Stomach (tissue), 19 donors: ENCODE measurements at places on chromosomes 16 and 17. TPM values are rescaled to one million over a fixed set of nuclear protein-coding genes. Genes with fewer than 3 reads are reported as not detected.

SMPD3 gene
- total RNA-seq = 110 TPM

CCL4 gene
- total RNA-seq = not detected

MYLK3 gene
- not detected for total RNA-seq

MAP2K3 gene
- 71.8 TPM for total RNA-seq

TMEM88 gene
- total RNA-seq = not detected

ITGB4 gene
- total RNA-seq = 137 TPM

RND2 gene
- 5.8 TPM for total RNA-seq

COX10 gene
- 17.6 TPM for total RNA-seq

TBC1D3C gene
- total RNA-seq = not detected

ATP6V0D1 gene
- total RNA-seq = 102 TPM

ATP1B2 gene
- 0.55 TPM for total RNA-seq

PRSS53 gene
- total RNA-seq = not detected

- H3K27me3 ChIP-seq = no peaks in the 10 kb centered on the region
- peak overlapping the region; percentile 59 for H3K4me3 ChIP-seq
- H3K4me1 ChIP-seq = peaks cover 72% of the 10 kb centered on the region
- peaks cover 21% of the 10 kb centered on the region for H3K36me3 ChIP-seq
Observed at GRCh38 chr16:31476303-31477219, 4.6 kb downstream of the TGFB1I1 start.

GRCh38 chr17:5069724-5070123 lies 8.5 kb upstream of the ZFP3 start:
- no peak for DNase-seq
- no peaks in the 10 kb centered on the region for H3K36me3 ChIP-seq
- no peaks in the 10 kb centered on the region for H3K4me1 ChIP-seq
- no peaks in the 10 kb centered on the region for H3K27me3 ChIP-seq
- no peak overlapping the region for H3K27ac ChIP-seq

GRCh38 chr17:7572338-7572587 lies 7.2 kb upstream of the CD68 start:
- peaks cover 75% of the 10 kb centered on the region for H3K36me3 ChIP-seq
- H3K27me3 ChIP-seq = no peaks in the 10 kb centered on the region
- peaks cover 31% of the 10 kb centered on the region for H3K4me1 ChIP-seq
- peak overlapping the region; percentile 99 for H3K27ac ChIP-seq
- DNase-seq = no peak

DNA sequence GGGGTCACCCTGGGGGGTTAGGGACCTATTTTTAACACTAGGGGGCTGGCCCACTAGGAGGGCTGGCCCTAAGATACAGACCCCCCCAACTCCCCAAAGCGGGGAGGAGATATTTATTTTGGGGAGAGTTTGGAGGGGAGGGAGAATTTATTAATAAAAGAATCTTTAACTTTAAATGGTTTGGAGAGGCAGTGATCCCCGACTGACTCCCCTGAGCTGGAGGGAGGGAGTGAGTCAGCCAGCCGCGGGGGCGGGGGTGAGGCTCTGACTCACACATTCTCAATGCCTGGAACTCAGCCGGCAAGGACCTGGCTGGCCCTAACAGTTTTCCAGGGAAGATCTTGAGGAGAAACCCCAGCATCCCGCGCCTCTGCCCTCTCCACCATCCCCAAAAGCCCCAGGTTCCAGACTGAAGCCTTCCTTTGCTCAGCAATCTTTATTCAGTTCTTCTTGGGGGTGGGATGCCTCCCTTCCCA lies 1.5 kb downstream of the HCFC1R1 start:
- peak overlapping the region; percentile 63 for H3K4me3 ChIP-seq
- peak; percentile 96 for DNase-seq
- H3K36me3 ChIP-seq = peaks cover 17% of the 10 kb centered on the region

- no peaks in the 10 kb centered on the region for H3K27me3 ChIP-seq
- H3K4me1 ChIP-seq = peaks cover 56% of the 10 kb centered on the region
- H3K27ac ChIP-seq = peak overlapping the region; percentile 46
- H3K36me3 ChIP-seq = peaks cover 22% of the 10 kb centered on the region
Observed at GRCh38 chr17:44043272-44043696, 23.2 kb downstream of the LSM12 start.

- H3K36me3 ChIP-seq = no peaks in the 10 kb centered on the region
- H3K27me3 ChIP-seq = peaks cover 73% of the 10 kb centered on the region
- no peak overlapping the region for H3K27ac ChIP-seq
- peak overlapping the region; percentile 68 for H3K4me3 ChIP-seq
- peaks cover 28% of the 10 kb centered on the region for H3K4me1 ChIP-seq
Observed at GRCh38 chr16:54932737-54933254, 2.1 kb downstream of the IRX5 start.

GRCh38 chr17:3828151-3828851 lies 17.7 kb downstream of the NCBP3 start:
- peaks cover 21% of the 10 kb centered on the region for H3K36me3 ChIP-seq
- peak; percentile 45 for DNase-seq
- H3K27ac ChIP-seq = peak overlapping the region; percentile 47
- H3K4me3 ChIP-seq = no peak overlapping the region
- H3K4me1 ChIP-seq = peaks cover 5% of the 10 kb centered on the region
- H3K27me3 ChIP-seq = no peaks in the 10 kb centered on the region

DNA sequence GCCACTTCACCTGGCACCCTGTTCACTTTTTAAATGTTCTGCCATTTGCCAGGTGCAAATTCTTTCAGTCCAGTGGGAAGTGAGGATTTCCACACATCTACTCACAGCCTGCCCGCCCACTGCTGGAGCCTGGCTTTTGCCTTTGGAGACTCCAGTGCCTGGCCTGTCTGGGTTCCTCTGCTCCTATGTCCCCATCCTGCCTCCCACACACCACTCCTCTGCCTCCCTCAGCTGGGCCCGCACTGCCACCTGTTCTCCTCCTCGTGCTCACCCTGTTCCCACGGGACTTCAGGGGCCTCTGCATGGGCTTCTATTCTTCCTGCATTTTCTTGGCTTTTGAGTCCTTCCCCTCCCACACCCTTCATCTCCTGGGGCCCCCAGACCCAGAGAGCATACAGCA lies 7.9 kb upstream of the NDRG4 start:
- no peak overlapping the region for H3K4me3 ChIP-seq
- DNase-seq = no peak
- no peak overlapping the region for H3K27ac ChIP-seq
- no peaks in the 10 kb centered on the region for H3K36me3 ChIP-seq
- no peaks in the 10 kb centered on the region for H3K27me3 ChIP-seq

DNA sequence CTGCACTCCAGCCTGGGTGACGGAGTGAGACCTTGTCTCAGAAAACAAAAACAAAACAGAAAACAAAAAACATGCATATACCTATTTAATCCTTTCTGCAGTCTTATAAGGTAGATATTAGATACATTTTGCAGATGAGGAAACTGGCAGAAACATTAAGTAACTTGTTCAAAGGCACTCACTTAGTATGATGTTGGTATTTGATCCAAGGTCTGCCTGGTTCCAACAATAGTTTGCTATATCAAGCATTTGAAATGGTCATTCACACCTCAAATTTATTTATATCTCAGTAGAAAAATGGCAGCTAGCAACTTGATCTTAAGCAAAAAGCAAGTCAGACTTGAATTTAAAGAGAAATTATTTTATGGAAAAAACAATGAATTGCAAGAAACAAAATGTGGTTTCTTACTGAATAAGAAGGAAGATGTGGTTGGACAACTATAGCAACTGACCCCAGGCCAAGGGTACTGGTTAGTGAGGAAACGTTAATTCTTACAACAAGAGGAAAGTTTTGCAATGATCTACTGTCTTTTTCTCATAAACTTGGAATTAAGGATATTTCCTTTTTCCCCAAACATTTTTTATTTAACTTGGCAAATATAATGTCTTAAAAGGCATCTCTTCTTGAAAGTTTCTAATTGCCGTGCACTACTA lies 19.7 kb downstream of the DHRS7B start:
- H3K36me3 ChIP-seq = no peaks in the 10 kb centered on the region
- no peak overlapping the region for H3K27ac ChIP-seq
- H3K4me1 ChIP-seq = no peaks in the 10 kb centered on the region
- no peak overlapping the region for H3K4me3 ChIP-seq

DNA sequence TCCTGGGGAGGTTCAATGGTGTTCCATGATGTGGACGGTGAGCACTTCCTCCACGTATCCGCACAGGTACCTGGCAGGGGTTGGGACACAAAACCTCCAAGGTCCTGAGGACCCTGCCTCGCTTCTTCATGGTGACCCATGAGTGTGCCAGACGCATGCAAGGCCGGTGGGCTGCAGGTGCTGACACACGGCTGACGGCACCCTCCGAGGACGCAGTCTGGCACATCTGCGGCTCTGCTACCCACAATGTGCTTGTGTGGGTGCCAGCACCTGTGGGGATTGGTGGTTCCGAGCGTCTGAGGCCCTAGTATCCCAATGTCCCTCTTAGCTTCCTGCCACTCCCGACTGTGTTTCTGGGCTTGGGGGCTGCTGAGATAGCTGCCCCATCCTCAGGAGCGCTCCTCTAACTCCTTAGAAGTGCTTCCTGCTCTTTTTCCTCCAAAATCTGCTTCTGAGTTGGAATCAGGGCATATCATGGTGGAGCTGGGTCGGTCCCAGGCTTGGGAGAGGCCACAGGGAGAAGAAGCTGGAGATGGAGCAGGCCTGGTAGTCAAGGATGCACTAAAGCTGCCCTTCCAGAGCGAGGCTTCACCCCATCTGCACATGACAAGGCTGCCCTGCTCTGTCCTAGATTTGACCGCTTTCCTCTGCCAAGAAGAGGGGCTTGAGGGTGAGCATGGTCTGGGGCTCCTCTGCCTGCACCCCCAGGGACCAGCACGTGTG lies 1.6 kb downstream of the CYGB start:
- DNase-seq = no peak
- no peaks in the 10 kb centered on the region for H3K36me3 ChIP-seq
- H3K27ac ChIP-seq = peak overlapping the region; percentile 74

GRCh38 chr17:82831818-82832200 lies 8.0 kb downstream of the ZNF750 start:
- H3K27ac ChIP-seq = no peak overlapping the region
- no peak overlapping the region for H3K4me3 ChIP-seq
- no peaks in the 10 kb centered on the region for H3K27me3 ChIP-seq

GRCh38 chr17:29982991-29983653 lies 41.7 kb downstream of the EFCAB5 start:
- H3K4me1 ChIP-seq = no peaks in the 10 kb centered on the region
- no peak overlapping the region for H3K4me3 ChIP-seq
- H3K36me3 ChIP-seq = no peaks in the 10 kb centered on the region

GRCh38 chr16:66711581-66711980 lies 15.0 kb upstream of the CMTM4 start:
- H3K4me1 ChIP-seq = peaks cover 12% of the 10 kb centered on the region
- H3K36me3 ChIP-seq = no peaks in the 10 kb centered on the region
- no peak overlapping the region for H3K27ac ChIP-seq
- DNase-seq = no peak
- no peak overlapping the region for H3K4me3 ChIP-seq
- no peaks in the 10 kb centered on the region for H3K27me3 ChIP-seq

GRCh38 chr16:68564382-68564985 lies 25.4 kb downstream of the ZFP90 start:
- H3K27me3 ChIP-seq = no peaks in the 10 kb centered on the region
- no peak overlapping the region for H3K27ac ChIP-seq
- no peak for DNase-seq

DNA sequence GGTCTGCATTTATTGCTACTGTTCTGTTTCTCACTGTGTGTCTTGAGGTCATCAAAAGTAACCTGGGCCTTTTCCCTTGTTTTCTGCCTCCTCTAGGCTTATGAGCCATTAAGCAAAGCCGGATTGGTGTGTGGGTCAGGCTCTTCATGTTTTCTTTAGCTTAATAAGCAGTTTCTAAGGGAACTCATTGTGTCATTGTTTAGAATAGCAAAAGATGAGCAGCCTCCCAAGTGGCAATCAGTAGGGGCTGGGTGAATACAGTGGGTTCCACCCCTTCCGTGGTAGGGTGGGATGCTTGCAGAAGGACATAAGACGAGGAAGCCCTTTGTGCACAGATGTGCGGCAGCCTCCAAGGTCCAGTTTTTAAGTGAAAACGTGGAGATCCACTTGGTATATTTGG lies 34.5 kb downstream of the ABCC1 start:
- H3K4me3 ChIP-seq = no peak overlapping the region
- peak; percentile 37 for DNase-seq
- H3K4me1 ChIP-seq = peaks cover 55% of the 10 kb centered on the region
- no peaks in the 10 kb centered on the region for H3K36me3 ChIP-seq

DNA sequence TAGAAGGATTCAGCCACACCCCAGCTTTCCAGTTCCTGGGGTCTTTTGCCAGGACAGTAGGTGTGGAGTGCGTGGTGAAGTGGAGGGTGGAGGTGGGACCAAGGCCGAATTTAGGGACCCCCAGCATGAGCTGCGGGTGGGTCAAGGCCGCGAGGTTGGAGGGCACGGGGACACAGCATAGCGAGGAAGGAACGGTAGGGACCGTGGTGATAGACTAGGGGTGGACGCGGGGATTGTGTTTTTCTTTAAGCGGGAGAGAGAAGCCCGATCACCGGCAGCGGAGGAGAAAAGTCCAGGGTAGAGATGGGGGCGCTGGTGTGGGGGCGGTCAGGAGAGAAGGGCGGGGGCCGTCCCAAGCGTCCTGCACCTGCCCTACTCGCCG lies 261 bp upstream of the B4GALNT2 start:
- no peaks in the 10 kb centered on the region for H3K36me3 ChIP-seq
- peak overlapping the region; percentile 2 for H3K27ac ChIP-seq
- H3K4me3 ChIP-seq = peak overlapping the region; percentile 40
- H3K4me1 ChIP-seq = peaks cover 17% of the 10 kb centered on the region
- peaks cover 70% of the 10 kb centered on the region for H3K27me3 ChIP-seq

DNA sequence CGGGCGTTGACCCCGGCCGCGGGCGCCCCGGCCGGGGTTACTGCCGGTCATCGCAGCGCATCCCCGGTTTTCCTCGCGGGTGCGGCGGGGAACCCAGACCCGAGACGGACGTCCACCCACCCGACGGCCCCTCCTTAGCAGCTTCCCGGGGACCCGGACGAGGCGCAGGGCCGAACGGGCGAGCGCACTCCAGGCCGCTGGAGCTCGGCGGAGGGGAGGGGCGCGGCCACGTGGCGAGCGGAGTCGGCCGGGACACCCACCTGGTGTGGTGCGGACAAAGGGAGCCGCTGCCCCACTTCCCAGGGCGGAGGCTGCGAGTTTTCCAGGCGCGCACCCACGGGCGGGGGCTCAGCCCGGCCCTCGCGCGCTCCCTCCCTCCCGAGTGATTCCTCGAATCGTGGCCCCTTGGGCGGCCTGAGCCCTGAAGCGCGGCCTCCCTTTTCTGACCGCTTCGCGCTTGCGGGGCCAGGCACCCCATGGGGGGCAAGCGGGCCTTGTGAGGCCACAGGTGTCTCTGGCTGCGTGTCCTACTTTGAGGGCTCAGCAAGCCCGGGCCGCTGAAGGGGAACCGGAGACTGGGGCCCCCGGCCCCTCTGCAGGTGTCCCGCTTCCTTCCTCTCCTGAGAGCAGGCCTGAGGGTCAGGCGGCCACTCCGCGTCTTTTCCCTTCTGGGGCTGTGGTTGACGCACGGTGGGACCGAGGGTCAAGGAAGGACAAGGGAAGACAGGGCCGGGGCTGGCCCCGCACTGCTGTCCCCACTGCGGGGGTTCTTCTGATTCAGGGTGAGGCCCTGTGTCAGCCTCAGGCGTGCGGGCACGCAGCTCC lies 1.1 kb upstream of the FASN start:
- H3K27ac ChIP-seq = peak overlapping the region; percentile 99
- peaks cover 17% of the 10 kb centered on the region for H3K36me3 ChIP-seq
- DNase-seq = no peak
- no peaks in the 10 kb centered on the region for H3K27me3 ChIP-seq
